ENCODE measurements at places on chromosomes 7 and 10. TPM values are rescaled to one million over a fixed set of nuclear protein-coding genes. Genes with fewer than 3 reads are reported as not detected.

The KCNIP2 gene
- 1.3 TPM for total RNA-seq

The COL17A1 gene
- 0.94 TPM for total RNA-seq

The XPNPEP1 gene
- total RNA-seq = 104 TPM

The NPC1L1 gene
- total RNA-seq = 0.09 TPM

The STAG3 gene
- 0.32 TPM for total RNA-seq

The PTPRN2 gene
- 0.34 TPM for total RNA-seq

The FAM25G gene
- not detected for total RNA-seq

The SAMD9 gene
- 15.6 TPM for total RNA-seq

The SLC16A12 gene
- total RNA-seq = 0.16 TPM

The IL2RA gene
- not detected for total RNA-seq

The AP4M1 gene
- total RNA-seq = 28.9 TPM

The PDK4 gene
- total RNA-seq = 0.47 TPM

The SPDYE1 gene
- under 0.01 TPM for total RNA-seq

The EXOC4 gene
- 169 TPM for total RNA-seq

The PDE6C gene
- not detected for total RNA-seq

The ENKUR gene
- total RNA-seq = 0.16 TPM

The GPR26 gene
- not detected for total RNA-seq

The KCND2 gene
- total RNA-seq = 5.0 TPM

The ZNF3 gene
- total RNA-seq = 25.6 TPM

The ASB10 gene
- not detected for total RNA-seq

The CLDN4 gene
- 0.43 TPM for total RNA-seq

The HSPA14 gene
- total RNA-seq = 7.1 TPM

The ANLN gene
- total RNA-seq = 10.9 TPM

The ANK3 gene
- 3.2 TPM for total RNA-seq

The LOXL4 gene
- 13.3 TPM for total RNA-seq

The LBX1 gene
- under 0.01 TPM for total RNA-seq

The CPA5 gene
- total RNA-seq = under 0.01 TPM

The CCDC172 gene
- total RNA-seq = not detected

The GRID1 gene
- total RNA-seq = not detected

The ZNF736 gene
- total RNA-seq = 8.8 TPM

The SKIDA1 gene
- 0.47 TPM for total RNA-seq

Data from bronchial smooth muscle cell (primary cell).